ENCODE measurements at places on chromosomes 16 and 17.

GRCh38 chr16:4318451-4318910, 2.6 kb downstream of the GLIS2 start:
- DNase-seq = no peak
- H3K4me1 ChIP-seq = peaks cover 87% of the 10 kb centered on the region
- no peaks in the 10 kb centered on the region for H3K27me3 ChIP-seq

GRCh38 chr17:81999976-82000802, 22.5 kb downstream of the CENPX start:
- H3K4me1 ChIP-seq = peaks cover 28% of the 10 kb centered on the region
- H3K27me3 ChIP-seq = no peaks in the 10 kb centered on the region
- DNase-seq = no peak
- H3K27ac ChIP-seq = no peak overlapping the region
- H3K36me3 ChIP-seq = no peaks in the 10 kb centered on the region
- no peak overlapping the region for H3K4me3 ChIP-seq

GRCh38 chr17:2517539-2517938, 5.9 kb upstream of the METTL16 start:
- H3K4me3 ChIP-seq = no peak overlapping the region
- H3K4me1 ChIP-seq = peaks cover 2% of the 10 kb centered on the region
- no peaks in the 10 kb centered on the region for H3K36me3 ChIP-seq
- no peak for DNase-seq
- no peaks in the 10 kb centered on the region for H3K27me3 ChIP-seq

- no peak for DNase-seq
- H3K4me1 ChIP-seq = no peaks in the 10 kb centered on the region
- no peaks in the 10 kb centered on the region for H3K27me3 ChIP-seq
- peaks cover 25% of the 10 kb centered on the region for H3K36me3 ChIP-seq
- H3K27ac ChIP-seq = no peak overlapping the region
- no peak overlapping the region for H3K4me3 ChIP-seq
These were observed 12.8 kb downstream of the ATPAF2 start for GRCh38 chr17:18025945-18026776.

- DNase-seq = no peak
- peaks cover 34% of the 10 kb centered on the region for H3K4me1 ChIP-seq
- no peak overlapping the region for H3K27ac ChIP-seq
- H3K27me3 ChIP-seq = no peaks in the 10 kb centered on the region
- H3K4me3 ChIP-seq = no peak overlapping the region
These were observed 4.1 kb upstream of the HS3ST6 start for GRCh38 chr16:1922357-1922756.

DNA sequence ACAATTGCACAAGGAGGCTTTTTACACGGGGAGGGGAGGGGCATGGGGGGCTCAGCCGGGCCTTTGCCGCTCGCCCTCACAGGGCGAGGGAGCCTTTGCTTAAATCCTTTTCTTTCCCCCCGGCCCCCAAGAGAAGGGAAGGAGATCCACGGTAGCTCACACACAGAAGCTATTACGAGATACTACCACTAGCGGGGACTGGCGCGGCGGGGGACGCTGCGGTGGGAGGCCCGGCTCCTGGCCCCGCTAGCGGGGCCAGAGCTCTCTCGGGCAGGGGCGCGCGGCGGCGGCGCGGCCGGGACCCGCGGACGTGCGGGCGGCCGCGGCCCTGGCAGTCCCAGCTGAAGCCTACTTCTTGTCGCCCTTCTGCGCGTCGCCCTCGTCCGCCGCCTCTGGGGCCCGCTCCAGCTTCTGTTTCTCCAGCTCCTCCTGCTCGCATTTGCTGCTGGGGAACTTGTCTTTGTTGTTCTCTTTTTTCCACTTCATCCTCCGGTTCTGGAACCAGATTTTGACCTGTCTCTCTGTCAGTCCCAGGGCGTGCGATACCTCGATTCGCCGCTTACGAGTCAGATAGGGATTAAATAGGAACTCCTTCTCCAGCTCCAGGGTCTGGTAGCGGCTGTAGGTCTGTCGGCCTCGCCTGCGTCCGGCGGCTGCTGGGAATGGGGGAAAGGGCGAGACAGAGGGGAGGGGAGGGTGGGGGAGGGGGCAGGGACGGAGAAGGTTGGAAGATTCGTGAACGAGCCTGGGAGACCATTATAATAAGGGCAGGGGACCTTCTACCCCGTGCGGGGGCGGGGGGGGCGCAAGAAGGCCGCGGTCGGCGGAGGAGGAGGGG, 2.0 kb downstream of the HOXB8 start:
- H3K36me3 ChIP-seq = no peaks in the 10 kb centered on the region
- H3K27me3 ChIP-seq = peaks cover 18% of the 10 kb centered on the region
- peak overlapping the region; percentile 42 for H3K4me3 ChIP-seq
- H3K4me1 ChIP-seq = peaks cover 34% of the 10 kb centered on the region
- DNase-seq = no peak
- H3K27ac ChIP-seq = peak overlapping the region; percentile 49

- no peak for DNase-seq
- peaks cover 25% of the 10 kb centered on the region for H3K4me1 ChIP-seq
- H3K27ac ChIP-seq = peak overlapping the region; percentile 74
These were observed 14.2 kb downstream of the PLD6 start for GRCh38 chr17:17191961-17192381.

DNA sequence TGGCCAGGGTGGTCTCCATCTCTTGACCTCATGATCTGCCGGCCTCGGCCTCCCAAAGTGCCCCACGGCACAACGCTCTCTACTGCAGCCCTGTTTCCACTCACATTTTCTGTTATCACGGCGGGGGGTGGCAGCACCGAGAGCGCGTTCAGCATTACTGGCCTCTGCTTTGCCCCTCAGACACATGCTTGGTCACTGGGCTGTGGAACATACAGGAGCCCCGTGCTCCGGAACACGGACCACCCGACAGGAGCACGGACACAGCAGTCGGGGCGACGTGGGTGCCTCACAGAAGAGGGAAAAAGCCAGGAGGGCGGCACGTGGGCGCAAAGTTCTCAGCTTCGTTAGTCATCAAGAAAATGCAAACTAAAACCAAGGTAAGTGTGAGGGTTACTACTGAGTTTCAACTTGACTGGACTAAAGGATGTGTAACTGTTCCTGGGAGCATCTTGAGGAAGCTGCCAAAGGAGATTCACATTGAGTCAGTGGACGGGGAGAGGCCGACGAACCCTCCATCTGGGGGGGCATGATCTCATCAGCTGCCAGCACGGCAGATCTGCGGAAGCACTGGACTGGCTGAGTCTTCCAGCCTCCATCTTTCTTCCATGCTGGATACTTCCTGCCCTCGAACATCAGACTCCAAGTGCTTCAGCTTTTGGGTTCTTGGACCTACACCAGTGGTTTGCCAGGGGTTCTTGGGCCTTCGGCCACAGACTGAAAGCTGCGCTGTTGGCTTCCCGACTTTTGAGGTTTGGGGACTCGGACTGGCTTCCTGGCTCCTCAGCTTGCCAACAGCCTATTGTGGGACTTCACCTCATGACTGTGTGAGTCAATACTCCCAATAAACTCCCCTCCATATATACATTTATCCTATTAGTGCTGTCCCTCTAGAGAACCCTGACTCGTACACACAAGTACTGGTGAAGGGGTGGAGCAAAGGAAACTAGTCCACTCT, 106.8 kb downstream of the ZNF778 start:
- peak overlapping the region; percentile 74 for H3K27ac ChIP-seq
- no peaks in the 10 kb centered on the region for H3K27me3 ChIP-seq
- no peaks in the 10 kb centered on the region for H3K36me3 ChIP-seq
- no peak overlapping the region for H3K4me3 ChIP-seq

GRCh38 chr17:38444151-38444550, 15.9 kb downstream of the ARHGAP23 start:
- no peak for DNase-seq
- H3K27me3 ChIP-seq = no peaks in the 10 kb centered on the region
- H3K27ac ChIP-seq = no peak overlapping the region
- H3K4me1 ChIP-seq = peaks cover 54% of the 10 kb centered on the region
- no peak overlapping the region for H3K4me3 ChIP-seq

- H3K4me3 ChIP-seq = no peak overlapping the region
- peaks cover 50% of the 10 kb centered on the region for H3K36me3 ChIP-seq
- H3K4me1 ChIP-seq = peaks cover 10% of the 10 kb centered on the region
- DNase-seq = no peak
- no peaks in the 10 kb centered on the region for H3K27me3 ChIP-seq
These were observed 5.2 kb downstream of the ZNF23 start for GRCh38 chr16:71456801-71457200.

GRCh38 chr17:44637066-44637465, 19.2 kb upstream of the MEIOC start:
- no peaks in the 10 kb centered on the region for H3K36me3 ChIP-seq
- H3K4me3 ChIP-seq = no peak overlapping the region
- no peak for DNase-seq
- H3K27ac ChIP-seq = no peak overlapping the region

GRCh38 chr16:50247123-50247905, 19.0 kb upstream of the ADCY7 start:
- peaks cover 23% of the 10 kb centered on the region for H3K4me1 ChIP-seq
- H3K4me3 ChIP-seq = no peak overlapping the region
- H3K27ac ChIP-seq = no peak overlapping the region
- H3K27me3 ChIP-seq = no peaks in the 10 kb centered on the region
- H3K36me3 ChIP-seq = no peaks in the 10 kb centered on the region

DNA sequence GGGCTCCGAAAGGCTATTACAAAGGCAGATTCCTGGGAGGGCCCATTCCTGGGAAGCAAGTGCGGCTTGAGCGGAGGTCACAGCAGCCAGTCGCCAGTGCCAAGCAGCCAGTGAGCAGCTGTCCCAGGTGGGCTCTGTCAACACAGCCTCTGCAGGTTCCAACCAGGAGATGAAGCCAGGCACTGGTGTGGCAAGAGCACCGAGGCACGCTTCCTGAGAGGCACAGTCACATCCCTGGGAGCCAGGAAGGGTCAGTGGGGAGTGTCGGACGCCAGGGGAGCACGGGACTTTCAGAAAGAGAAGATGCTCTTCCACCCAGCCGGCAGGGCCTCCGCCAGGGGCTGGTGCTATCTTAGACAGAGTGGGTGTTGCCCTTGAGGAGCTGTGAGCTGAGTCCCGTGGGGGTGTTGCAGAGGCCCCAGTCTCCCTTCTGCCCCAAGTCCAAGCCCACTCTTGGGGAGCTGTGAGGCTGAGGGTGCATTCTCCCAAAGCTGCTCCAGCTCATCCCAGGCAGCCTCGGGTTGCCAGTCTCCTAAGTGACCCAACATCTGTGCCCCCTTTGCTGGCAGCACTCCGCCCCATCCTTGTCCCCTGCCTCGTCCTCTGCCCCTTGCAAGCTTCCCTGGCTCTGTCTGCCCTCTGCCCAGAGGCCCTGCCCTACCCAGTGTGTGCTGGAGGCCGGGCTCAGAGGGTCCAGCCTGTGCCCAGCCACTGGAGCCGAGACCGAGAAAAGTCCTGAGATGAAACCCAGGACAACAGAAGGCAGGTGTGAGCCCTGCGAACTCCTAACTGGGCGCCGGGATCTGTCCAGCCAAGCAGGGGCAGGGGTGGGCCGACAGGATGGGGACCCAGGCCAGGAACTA, 6.6 kb downstream of the UBALD1 start:
- no peak overlapping the region for H3K4me3 ChIP-seq
- H3K4me1 ChIP-seq = peaks cover 29% of the 10 kb centered on the region
- H3K27me3 ChIP-seq = no peaks in the 10 kb centered on the region
- H3K36me3 ChIP-seq = peaks cover 24% of the 10 kb centered on the region
- H3K27ac ChIP-seq = no peak overlapping the region
- no peak for DNase-seq

GRCh38 chr17:58330997-58331814, 2.6 kb upstream of the TSPOAP1 start:
- H3K36me3 ChIP-seq = no peaks in the 10 kb centered on the region
- peak overlapping the region; percentile 57 for H3K27ac ChIP-seq
- H3K4me3 ChIP-seq = peak overlapping the region; percentile 45
- peaks cover 21% of the 10 kb centered on the region for H3K4me1 ChIP-seq
- no peak for DNase-seq
- no peaks in the 10 kb centered on the region for H3K27me3 ChIP-seq

- no peaks in the 10 kb centered on the region for H3K36me3 ChIP-seq
- H3K4me1 ChIP-seq = peaks cover 33% of the 10 kb centered on the region
- no peaks in the 10 kb centered on the region for H3K27me3 ChIP-seq
- peak overlapping the region; percentile 56 for H3K4me3 ChIP-seq
These were observed 17.3 kb downstream of the SOCS3 start for GRCh38 chr17:78342449-78343186.

DNA sequence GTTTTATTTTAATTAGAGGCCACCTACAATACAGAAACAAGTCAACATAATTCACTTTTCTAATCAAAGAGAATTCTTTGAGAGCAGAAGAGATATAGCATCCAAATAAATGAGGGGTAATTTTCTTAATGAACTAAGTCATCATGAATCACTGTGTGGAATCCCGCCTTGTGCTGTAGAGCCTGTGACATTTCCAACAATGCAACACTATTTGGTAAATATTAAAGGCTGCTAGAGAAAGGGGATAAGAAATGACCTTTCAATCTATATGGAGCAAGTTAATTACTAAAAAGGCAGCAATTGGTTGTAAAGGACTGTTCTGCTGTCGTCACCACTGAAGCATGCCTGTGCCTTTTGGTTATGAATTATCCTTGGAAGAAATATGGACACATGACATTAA, 345.7 kb upstream of the MAF start:
- no peak overlapping the region for H3K4me3 ChIP-seq
- H3K27ac ChIP-seq = no peak overlapping the region
- H3K36me3 ChIP-seq = no peaks in the 10 kb centered on the region
- DNase-seq = no peak

GRCh38 chr16:89397331-89397861, 93.0 kb downstream of the ANKRD11 start:
- no peak overlapping the region for H3K4me3 ChIP-seq
- H3K36me3 ChIP-seq = no peaks in the 10 kb centered on the region
- DNase-seq = no peak
- no peak overlapping the region for H3K27ac ChIP-seq
- no peaks in the 10 kb centered on the region for H3K27me3 ChIP-seq
- H3K4me1 ChIP-seq = peaks cover 56% of the 10 kb centered on the region

- H3K36me3 ChIP-seq = no peaks in the 10 kb centered on the region
- H3K4me3 ChIP-seq = no peak overlapping the region
These were observed 55.2 kb downstream of the MSI2 start for GRCh38 chr17:57311281-57312216.

- H3K4me1 ChIP-seq = no peaks in the 10 kb centered on the region
- H3K27ac ChIP-seq = no peak overlapping the region
- no peaks in the 10 kb centered on the region for H3K36me3 ChIP-seq
These were observed 53.5 kb downstream of the KLHDC4 start for GRCh38 chr16:87712184-87712762.

GRCh38 chr17:72334205-72334604, 213.4 kb downstream of the SOX9 start:
- no peak for DNase-seq
- no peak overlapping the region for H3K4me3 ChIP-seq
- peaks cover 8% of the 10 kb centered on the region for H3K4me1 ChIP-seq
- no peaks in the 10 kb centered on the region for H3K27me3 ChIP-seq

- no peaks in the 10 kb centered on the region for H3K36me3 ChIP-seq
- no peak overlapping the region for H3K4me3 ChIP-seq
- DNase-seq = no peak
- H3K27ac ChIP-seq = peak overlapping the region; percentile 43
- no peaks in the 10 kb centered on the region for H3K27me3 ChIP-seq
These were observed 421.0 kb downstream of the WWOX start for GRCh38 chr16:78520470-78520869.

GRCh38 chr16:54487933-54488332, 201.3 kb upstream of the IRX3 start:
- DNase-seq = no peak
- H3K27me3 ChIP-seq = no peaks in the 10 kb centered on the region
- H3K4me3 ChIP-seq = no peak overlapping the region
- H3K4me1 ChIP-seq = no peaks in the 10 kb centered on the region

- H3K4me3 ChIP-seq = no peak overlapping the region
- no peak overlapping the region for H3K27ac ChIP-seq
These were observed 5.2 kb downstream of the C16orf95 start for GRCh38 chr16:87312008-87312407.

Measured in vagina (tissue), 2 donors.